Suprapubic skin (tissue), 4 donors: ENCODE measurements at places on chromosomes 12 and 14.

DNA sequence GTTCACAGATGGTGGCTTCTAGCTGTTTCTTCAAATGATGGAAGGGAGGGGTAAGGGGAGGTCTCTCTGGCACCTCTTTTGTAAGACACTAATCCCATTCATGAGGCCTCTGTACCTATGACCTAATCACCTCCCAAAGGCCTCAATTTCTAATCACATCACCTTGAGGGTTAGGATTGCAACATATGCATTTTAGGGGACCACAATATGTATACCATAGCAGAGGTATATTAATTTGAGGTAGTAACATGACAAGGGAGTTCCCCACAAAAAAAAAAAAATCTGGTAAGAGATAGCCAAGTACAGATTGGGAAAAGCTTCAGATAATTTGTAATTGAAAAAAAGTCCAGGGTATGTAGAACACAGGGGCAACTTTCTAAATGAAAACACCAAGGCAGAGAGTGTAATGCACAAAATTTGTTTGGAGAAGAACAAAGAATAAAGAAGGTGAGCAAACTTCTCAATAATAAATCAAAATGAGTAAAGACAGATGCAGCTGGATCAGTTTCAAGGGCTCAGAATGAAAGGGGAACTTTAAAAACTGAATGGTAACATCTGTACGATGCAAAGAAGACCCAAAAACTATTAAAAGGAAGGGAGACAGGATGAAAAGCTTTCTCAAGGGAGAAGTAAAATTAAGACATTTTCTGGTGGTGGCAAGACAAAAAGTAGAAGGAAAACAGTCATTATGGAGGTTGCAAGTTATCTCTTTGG lies 125.5 kb upstream of the DCN start:
- no peak for DNase-seq

DNA sequence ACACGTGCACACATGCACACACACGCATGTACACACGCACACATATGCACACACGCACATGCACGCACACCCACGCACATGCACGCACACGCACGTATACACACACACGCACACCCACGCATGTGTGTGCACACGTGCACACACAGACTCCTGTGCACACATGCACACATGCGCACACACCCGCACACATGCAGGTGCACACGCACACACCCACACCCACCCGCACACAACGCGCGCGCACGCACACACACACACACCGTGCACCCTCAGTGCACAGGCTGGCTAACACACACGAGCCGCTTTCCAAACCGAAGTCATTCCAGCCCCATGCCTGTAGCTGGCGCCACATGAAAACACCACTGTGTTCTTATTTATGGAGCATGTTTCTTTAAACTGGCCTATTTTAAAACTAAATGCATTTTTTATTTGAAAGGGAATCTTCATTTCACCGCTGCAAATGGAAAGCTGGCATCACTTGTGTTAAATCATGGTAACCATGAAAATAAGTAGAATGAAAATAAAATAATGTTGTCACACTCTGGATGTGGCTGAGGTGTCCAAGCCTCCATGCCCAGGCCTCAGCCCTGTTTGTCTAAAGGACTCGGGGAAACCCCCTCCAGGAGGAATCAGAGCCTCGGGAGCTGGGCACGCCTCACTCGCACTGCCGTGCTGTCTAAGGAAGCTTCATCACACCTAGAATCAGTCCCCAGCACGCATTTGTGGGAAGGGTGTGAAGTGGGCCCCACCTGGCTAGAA lies 45.1 kb downstream of the GALNT9 start:
- no peak for DNase-seq

DNA sequence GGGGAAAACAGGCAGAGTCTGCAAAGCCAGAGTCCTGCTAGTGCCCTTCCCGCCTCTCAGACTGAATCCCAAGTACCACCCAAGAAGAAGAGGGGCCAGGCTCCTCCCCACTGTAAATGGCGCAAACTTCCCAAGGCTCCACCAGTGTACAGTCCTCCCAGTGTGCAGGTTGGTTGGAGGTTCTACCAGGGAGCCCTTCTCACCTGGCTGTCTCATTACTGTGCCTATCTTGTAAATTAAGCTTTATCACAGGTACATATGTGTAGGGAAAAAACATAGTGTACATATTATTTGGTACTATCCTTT lies 189.7 kb downstream of the FSCB start:
- no peak for DNase-seq

GRCh38 chr14:95185767-95186392 lies 28.6 kb upstream of the DICER1 start:
- no peak for DNase-seq

- DNase-seq = peak; percentile 78
Observed at GRCh38 chr14:36941783-36942521, 230.5 kb downstream of the SLC25A21 start.
